ENCODE measurements at places on chromosomes 13 and 19.

GRCh38 chr19:33391631-33392249 lies 18.2 kb downstream of the CEBPG start:
- no peak for DNase-seq

- no peak for DNase-seq
These were observed 2.2 kb upstream of the IRS2 start for GRCh38 chr13:109788372-109789111.

- DNase-seq = no peak
These were observed 207.9 kb downstream of the TM9SF2 start for GRCh38 chr13:99709134-99709533.

DNA sequence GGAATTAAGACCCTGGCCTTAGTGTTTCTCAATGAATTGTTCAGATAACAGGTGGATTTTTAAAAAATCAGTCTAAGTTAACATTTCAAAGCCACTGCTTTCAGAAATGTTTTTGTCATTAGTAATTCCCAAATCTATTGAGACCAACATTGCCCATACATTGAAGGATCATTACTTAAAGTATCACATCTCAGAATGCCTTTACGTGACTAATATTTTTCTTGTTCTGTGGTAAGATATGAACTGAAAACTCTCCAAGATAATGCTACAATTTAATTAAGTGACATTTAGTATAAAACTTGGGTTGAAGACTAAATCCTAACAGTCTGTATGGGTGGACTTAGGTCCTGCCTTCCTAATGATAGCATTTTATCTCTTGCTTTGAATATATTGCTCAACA lies 59.4 kb upstream of the POSTN start:
- no peak for DNase-seq

- no peak for DNase-seq
These were observed 532.5 kb downstream of the DIAPH3 start for GRCh38 chr13:59631271-59631670.

DNA sequence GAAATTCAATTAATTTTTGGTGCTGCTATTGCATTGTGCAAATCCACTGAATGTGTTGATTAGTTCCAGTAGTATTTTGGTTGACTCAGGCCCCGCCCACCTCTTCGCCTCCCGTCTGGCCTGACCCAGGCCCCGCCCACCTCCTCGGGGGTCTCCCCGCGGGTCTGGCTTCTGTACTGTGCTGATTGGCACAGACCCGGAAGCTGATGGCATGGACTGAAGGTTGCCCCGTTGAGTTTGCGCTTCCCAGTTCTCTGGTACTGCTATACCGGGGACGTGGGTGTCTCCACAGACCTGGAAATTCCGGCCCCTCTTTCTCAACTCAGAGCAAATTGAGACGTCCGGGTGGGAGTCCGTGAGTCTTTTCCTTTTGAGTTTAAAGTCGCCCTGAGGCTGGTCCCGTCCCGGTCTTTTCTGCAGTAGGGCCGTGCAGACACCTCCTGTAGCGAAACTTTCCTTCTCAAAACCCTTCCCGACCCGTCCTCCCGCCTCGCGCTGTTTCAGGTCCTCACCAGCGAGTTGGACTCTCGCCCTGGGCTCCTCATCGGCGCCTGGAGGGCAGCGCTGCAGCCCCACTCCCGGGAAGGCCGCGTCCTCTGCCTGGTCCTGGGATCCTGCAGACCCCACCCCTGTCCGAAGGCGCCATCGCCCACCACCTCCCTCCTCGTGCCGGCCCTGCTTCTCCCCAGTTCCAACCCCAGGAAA lies 14.8 kb downstream of the ZNF701 start:
- DNase-seq = no peak

DNA sequence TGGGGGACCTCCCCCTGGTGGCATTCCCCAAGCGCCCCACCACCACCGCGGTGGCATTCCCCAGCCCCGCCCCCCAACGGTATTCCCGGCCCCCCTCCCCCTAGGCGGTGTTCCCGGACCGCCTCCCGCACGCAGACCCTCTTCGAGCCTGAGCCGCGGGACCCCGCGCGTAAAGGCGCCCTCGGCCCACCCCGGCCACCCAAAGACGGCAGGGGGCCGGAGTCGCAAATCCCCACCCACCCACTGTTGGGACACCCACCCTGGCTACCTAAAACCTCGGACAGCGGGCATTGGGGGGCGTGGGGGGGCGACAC lies 22.4 kb downstream of the OLFM2 start:
- no peak for DNase-seq

DNA sequence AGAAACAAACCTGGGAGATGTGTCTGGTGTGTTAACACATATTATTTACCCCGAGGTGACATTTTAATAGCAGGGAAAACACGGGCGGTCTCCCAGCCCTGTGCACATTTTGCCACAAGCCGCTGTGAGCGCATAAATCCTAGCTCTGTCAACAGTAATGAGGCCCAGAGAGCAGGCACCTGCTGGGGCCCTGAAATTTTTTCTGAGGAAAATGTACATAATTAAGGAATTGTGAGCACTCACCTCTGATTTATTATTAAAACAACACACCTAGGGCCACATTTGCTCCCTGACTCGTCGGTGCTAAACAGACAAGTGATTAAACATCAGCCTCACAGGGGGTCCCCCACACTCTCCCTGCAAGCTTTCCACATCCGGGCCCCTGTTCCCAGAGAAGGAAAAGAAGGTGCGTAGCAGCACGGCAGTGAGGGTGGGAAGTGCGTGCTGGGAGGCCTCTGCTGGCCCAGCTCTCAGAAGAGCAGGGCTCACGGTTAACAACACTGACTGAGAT lies 616.3 kb downstream of the UQCRFS1 start:
- DNase-seq = no peak

- no peak for DNase-seq
These were observed 391.3 kb downstream of the EFNB2 start for GRCh38 chr13:106143930-106144709.

DNA sequence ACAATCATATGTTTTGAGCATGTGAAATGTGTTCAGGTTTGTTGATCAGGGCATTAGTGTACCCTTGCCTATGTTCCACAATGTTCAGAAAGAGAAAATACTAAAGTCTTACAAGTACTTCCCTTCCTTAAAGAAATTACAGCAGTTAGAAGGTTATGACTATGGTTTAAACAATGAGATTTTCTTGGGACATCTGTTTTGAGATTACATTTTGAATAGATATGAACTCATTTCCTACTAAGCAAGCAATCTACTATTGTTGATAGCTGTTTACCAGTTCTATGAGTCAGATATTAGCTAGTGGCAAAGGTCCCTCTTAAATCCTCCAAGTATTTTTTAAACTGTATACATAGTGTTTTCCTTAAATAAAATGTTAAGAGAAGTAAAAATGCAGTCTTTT lies 241.3 kb downstream of the DACH1 start:
- DNase-seq = no peak

DNA sequence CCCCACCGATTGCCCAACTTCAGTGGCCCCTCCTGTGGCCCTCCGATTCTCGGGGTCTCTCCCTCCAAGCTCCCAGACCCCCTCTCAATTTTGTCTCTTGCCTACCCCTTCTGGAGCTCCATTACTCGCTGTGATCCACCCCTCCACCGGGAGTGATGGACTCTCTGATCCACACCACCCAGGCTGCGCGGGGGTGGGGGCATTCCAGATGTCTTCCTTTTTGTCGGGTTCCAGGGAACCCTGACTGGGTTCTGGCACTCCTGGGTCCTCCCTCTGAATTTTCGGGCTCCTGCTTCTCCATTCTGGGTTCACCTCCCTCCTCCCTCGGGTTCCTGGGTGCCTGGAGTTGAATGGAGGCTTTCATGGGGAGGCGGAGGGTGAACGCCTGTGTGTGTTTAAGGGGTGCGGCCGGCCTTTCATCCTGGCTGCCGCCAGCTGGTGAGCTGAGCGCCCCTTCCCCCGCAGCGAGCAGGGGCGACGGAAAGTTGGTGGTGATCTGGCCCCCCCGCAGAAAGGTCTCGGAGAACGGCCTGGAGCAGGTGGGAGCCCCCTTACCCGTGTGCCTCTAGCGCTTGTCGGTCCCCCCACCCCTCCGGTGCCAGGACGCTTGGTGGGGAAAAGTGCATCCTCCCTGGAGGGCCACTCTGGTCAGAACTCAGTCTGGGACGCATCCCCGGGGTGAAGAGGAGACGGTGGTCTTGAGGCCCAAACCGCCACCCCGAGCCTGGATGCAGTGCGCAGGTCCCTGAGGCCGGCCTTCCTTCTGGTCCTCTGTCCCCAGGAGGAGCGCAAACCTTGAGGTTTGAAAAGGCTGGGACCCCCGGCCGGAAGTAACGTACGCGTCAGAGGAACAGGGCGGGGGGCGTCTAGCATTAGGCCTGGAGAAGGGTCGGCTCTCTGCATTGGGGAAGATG lies 1.6 kb downstream of the MISP3 start:
- DNase-seq = no peak

DNA sequence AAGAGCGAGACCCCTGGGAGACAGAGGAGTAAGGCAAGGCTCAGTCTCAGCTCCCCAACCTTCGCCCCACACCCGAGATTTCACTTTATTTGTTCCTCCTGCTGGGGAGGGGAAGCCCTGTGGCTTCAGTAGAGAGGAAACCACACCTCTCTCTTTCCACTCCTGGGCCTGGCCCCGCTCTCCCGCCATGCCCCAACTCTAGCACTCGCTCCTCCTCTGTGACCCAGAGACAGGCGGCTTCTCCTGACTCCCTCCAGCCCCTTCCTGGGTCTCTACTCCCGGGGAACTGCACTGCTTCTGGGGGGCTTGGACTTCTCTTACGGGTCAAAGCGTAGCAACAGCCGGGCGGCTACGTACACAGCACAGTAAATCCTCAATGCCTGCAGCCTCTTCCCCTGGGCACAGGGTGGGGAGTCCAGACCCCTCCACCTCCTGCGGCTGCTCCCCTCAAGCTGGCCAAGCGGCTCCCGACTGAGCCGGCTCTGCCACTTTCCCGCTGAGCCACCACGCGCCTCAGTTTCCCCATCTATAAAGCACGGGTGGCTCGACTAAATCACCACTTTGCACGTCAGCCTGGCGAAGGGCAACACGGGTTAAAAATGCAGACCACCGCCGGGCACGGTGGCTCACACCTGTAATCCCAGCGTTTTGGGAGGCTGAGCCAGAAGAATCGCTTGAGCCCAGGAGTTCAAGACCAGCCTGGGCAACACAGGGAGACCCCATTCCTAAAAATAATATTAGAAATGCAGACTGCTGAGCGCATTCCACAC lies 1.4 kb downstream of the RNF126 start:
- peak; percentile 37 for DNase-seq

GRCh38 chr19:35991731-35992450 lies 3.1 kb upstream of the SDHAF1 start:
- no peak for DNase-seq

- DNase-seq = no peak
These were observed 34.9 kb downstream of the PAK4 start for GRCh38 chr19:39160523-39160861.

DNA sequence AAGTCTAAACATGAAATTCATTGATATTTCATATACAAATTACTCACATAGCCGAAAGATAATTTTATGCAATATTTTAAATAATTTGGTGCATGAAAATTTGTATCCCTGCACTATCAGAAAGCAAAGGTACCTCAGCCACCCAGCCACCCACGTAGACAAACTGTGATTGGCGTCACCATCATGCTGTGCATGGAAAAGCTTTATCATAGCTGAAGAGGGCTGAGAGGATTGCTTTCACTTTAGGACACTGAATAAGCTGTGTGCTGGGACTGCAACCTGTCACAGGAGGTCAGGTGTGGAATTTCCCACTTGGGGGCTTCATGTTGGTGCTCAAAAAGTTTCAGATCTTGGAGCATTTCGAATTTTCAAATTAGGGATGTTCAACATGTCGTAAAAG lies 96.3 kb downstream of the MYCBP2 start:
- DNase-seq = no peak

DNA sequence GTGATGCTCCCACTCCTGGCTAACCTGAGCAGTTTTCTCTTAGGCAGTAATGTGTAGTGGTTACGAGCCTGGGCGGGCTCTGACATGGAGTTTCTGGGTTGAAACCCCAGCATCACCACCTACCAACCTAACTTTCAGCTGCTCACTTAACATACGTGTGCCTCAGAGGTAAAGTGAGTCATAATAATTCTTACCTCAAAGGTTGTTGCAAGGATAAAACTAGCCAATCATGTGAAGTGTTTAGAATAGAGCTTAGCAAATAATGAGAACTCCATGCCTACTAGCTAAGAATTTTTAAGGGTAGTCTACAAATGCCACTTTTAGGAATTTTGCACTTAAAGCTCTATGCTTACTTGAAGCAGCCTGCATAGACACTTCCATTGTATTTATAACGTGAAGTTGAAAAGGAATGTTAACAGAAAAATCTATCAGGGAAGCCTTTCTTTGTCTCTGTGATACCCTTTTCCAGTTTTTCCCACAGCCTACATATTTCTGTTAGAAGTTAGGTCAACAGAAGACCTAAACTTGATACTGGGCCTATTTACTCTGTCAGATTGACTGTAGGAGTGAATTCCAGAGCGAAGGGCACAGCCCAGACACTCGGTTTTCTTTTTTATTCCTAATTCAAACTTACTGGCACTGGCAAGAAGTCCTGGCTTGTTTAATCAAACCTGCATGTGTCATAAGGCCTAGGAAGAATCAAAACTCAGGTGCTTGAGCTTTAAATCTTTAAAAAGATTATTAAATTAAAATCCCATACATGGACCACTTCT lies 90.7 kb downstream of the FREM2 start:
- no peak for DNase-seq

DNA sequence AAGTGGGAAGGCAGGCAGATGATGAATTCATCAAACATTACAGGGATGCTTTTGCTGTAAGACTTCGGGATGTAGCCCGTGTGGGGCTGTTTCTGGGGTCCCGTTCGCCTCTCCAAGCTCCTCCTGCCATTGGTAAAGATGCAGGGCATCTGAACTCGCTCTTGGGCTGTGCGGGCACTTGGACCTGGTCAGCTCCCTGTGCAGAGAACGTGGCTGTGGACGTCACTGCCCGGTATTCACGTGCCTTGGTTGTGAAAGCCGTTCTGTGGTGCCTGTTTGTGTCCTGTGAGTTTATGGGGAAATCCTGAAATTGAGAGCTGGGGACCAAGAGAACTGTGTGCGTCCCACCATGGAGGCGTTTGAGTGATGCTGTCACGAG lies 5.4 kb downstream of the TFDP1 start:
- DNase-seq = no peak

DNA sequence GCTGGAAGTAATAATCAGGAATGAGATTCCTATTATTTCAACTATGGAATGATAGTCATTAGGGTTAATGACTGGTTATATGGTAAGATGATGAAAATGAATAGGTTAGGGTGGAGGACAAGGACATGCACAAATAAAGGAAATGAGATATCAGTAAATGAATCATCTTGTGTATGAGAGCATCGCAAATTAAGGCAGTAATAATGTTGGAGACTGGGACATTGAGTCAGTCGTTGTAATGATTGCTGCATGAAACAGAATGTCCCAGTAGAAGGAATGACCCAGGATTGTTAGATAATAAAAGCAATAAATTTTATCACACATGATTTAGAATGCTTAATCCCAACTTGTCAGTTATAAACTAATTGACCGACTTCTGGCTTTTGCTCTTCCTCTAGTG lies 1733.7 kb upstream of the PCDH20 start:
- no peak for DNase-seq

DNA sequence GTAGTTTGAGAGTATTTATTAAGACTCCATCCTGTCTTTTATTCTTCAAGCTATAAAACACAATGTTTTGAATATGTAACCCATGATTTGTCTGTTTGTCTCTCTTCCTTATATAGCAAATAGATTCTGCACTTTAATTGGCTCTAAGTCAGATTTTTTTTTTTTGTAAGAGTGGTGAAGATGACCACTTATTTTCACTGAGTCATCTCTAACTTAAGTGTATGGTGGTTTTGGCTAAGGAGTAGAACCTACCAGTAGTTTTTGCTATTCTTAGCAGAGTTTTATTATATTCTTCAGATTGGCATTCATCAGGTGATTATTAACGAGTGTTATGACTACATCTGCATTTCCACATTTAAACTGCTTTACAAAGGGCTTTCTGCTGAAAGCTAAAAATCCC lies 194.7 kb downstream of the LMO7 start:
- no peak for DNase-seq

- no peak for DNase-seq
These were observed 37.8 kb upstream of the GAS6 start for GRCh38 chr13:113901642-113902041.
